Right atrium auricular region (tissue), 2 donors: ENCODE measurements at places on chromosomes 3 and 15. TPM values are rescaled to one million over a fixed set of nuclear protein-coding genes. Genes with fewer than 3 reads are reported as not detected.

Gene P2RY14
- total RNA-seq: 3.6 TPM

Gene CHRNA7
- total RNA-seq: not detected

Gene AADAC
- 0.70 TPM for total RNA-seq

DNA sequence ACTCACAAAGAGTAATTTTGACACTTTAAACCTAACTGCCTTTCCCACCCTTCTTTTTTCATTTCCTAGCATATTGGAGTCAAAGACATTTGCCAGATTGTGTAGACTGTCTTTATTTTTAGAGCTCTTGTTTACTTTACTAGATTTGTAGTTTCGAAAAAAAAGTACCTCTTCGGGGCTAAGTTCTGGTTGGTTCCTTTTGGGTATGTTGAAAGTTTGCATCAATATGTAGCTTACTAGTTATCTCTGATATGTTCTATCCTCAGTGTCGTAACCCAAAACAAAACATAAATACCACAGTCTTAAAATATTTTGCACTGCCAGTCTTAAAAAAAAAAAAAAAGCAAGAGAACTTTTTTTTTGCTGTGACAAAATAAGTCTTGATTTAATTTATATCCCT lies 52.2 kb downstream of the REC114 start:
- DNase-seq: no peak

DNA sequence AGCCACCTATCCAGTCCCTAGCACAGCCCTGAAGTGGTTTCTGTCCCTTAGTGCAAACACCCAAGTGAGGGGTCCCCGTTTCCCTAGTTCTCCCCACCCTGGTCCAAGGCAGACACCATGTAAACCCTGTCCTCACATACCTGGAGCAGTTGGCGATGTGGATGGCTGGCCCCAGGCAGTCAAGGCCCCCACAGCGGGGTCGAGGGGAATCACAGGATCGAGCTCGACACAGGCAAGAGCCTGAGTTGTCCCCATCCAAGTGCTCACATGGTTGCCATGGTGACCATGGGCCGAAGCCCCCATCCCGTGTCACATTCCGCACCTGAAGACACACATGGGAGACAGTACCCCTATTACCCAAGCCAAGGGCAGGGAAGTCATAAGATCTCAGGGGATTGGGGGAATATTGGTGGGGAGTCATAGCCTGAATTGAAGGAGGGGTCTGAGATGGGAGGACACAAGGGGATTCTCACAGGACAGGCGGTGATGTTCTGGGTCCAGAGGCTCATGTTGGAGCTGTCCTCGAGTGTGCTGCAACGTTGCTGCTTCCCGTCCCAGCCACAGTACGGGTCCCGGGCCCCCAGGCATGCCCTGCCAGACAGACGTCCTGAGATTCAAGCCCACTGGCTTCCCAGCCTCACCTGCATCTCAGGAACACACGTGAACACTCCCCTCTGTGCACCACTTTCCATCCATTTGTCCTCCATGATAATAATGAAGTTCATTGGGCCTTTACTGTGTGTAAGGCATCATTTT lies 112.1 kb downstream of the SEMA5B start:
- no peak for DNase-seq

- DNase-seq: no peak
Measured at GRCh38 chr3:103385961-103386656, 951.3 kb downstream of the ZPLD1 start.

DNA sequence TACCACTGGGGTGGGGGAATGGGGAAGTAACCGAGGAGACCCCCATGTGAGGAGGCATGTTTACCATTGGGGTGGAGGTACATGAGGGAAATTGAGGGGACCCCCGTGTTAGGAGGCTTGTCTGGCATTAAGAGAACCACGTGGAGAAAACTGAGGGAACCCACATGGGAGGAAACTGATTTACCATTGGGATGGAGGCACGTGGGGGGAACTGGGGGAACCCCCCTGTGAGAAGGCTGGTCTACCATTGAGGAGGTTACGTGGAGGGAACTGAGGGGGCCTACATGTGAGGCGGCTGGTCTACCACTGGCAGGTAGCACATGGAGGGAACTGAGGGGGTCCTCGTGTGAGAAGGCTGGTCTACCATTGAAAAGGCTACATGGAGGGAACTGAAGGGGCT lies 159.4 kb downstream of the FBLN2 start:
- DNase-seq: peak; percentile 23

- no peak for DNase-seq
Measured at GRCh38 chr3:54122324-54123002, at the start of gene CACNA2D3. TSS of gene CACNA2D3 (plus strand) at chr3:54122552.

- no peak for DNase-seq
Measured at GRCh38 chr15:72923289-72923688, 129.0 kb upstream of the NEO1 start.

DNA sequence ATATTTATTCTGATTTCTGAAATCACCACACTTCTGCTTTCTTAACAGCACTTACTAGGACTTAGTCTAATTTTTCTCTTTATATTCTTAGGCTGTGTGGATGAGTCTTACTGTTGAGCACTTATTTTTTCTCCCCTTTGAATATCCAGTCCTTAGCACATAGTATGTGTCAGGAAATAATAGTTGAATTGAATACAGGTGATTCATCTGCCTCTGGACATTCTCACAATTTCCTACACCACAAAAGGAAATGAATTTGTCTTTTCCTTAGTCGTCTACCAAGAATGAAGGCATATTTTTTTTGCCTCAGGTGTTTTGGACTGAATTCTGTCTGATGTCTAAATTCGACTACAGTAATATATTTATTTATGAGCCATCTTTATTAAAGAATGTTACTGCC lies 204.2 kb downstream of the GHSR start:
- no peak for DNase-seq

- DNase-seq: peak; percentile 51
Measured at GRCh38 chr15:79166311-79166955, 75.9 kb upstream of the RASGRF1 start.

GRCh38 chr15:91209318-91209717 lies 109.3 kb downstream of the SV2B start:
- DNase-seq: no peak

DNA sequence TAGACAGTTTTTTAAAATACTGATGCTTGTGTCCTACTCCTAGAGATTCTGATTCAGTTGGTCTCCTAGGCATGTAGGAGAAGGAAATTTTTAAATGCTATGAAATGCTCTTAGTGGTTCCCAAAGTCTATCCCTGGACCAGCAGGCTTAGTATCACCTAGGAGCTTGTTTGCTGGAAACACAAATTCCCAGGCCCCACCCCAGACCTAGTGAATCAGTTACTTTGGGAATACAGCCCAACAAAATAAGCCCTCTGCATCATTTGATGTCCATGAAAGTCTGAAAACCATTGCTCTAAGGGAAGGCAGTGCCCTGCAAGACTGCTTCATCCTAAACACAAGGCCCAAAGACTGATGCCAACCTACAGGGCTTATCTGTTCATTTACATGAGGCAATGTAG lies 36.3 kb downstream of the CCNL1 start:
- no peak for DNase-seq

- no peak for DNase-seq
Measured at GRCh38 chr15:66211670-66212562, 41.6 kb downstream of the MEGF11 start.

DNA sequence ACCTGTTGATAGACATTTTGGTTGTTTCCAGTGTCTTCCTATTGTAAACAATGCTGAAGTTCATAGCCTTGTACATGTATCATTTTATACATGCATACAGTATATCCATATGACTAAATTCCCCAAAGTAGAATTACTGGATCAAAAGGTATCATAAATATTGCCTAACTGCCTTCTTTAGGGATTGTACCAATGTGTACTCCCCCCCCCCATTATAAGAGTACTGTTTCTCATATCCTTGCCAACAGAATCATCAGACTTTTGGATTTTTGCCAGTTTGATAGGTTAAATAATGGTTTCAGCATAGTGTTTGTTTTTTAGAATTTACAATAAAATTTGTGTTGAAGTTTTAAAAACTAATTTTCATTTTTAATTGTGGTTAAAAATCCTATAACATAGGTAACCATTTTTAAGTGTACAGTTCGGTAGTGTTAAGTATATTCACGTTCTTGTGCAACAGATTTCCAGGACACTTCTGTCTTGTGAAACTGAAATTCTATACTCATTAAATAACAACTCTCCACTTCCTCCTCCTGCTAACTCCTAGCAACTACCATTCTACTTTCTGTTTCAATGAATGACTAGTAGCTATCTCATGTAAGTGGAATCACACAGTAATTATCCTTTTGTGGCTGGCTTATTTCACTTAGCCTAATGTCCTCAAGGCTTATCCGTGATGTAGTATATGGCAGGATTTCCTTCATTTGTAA lies 30.8 kb upstream of the MAP3K13 start:
- DNase-seq: no peak
